Daoy (cell line): ENCODE measurements at places on chromosomes 7 and 10. TPM values are rescaled to one million over a fixed set of nuclear protein-coding genes. Genes with fewer than 3 reads are reported as not detected.

DNA sequence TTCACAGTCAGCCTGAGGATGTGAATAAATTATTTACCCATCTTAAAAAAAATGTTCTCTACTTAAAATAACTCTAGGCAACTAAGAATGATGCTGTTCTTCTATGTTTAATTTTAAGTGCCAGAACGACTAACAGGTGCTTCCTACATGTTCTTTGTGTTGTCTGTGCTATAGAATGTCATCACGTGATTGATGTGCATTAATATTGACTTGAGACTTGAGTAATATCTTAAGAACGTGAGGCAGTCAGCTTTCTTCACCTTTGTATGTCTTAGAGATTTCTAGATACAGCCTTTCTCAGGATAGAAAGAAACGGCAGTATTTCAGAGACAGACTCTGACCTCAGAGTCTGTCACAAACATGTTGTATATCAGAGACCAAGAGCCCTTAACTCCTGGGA is 274.6 kb downstream of the KCND2 start:
- no peak for DNase-seq

GRCh38 chr10:97224483-97225435 is 39.0 kb upstream of the SLIT1 start:
- DNase-seq, result no peak

GRCh38 chr10:82827901-82828300 is 952.9 kb downstream of the NRG3 start:
- no peak for DNase-seq

DNA sequence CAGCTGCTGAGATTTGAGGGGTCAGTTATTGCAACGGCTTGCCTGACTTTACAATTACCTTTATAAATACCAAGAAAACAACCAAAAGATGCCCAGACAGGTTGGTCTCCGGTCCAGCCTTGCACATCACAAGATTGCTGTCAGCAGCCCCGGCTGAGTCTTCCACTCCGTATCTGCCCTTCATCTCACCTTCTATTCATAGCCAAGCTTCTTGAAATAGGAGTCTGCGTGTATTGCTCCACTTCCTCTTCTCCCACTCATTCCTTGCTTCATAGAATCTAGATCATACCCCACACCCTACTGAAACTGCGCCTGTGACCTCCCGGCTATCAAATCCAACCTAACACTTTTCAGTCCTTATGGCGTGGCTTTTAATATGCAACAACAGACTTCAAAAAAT is 31.1 kb upstream of the USP6NL start:
- no peak for DNase-seq

DNA sequence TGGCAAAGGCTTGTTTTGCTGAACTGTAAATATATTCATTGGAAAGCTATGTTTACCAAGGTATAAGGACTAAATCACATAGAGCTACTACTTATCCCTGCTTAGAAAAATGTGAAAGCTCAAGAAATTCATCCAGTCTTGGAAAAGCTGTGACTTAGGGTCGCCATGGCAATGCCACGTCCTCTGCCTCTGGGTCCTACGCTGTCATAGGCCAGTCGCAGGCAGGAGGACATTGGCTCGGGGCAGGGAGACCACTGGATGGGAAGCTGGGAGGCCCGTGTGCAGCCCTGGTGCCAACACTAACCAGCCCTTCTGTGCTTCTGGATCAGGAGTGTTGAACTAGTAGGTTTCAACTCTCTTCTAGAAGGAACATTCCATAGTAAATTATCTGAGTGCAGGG is 67.3 kb upstream of the PDZD8 start:
- peak; percentile 72 for DNase-seq

DNA sequence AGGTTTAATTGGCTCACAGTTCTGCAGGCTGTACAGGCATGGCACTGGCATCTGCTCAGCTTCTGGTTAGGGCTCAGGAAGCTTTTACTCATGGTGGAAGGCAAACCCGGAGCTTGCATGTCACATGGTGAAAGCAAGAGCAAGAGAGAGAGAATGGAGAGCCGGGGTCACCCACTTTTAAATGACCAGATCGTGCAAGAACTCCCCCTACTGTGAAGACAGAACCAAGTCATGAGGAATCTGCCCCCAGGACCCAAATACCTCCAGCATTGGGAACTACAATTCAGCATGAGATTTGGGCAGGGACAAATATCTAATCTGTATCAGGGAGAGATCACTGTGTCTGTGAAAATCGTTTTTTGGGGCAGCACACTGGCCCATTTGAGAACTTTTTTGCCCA is 110.0 kb upstream of the MYO3A start:
- DNase-seq, result no peak

GRCh38 chr10:78332012-78332411 is 298.3 kb downstream of the RPS24 start:
- no peak for DNase-seq

DNA sequence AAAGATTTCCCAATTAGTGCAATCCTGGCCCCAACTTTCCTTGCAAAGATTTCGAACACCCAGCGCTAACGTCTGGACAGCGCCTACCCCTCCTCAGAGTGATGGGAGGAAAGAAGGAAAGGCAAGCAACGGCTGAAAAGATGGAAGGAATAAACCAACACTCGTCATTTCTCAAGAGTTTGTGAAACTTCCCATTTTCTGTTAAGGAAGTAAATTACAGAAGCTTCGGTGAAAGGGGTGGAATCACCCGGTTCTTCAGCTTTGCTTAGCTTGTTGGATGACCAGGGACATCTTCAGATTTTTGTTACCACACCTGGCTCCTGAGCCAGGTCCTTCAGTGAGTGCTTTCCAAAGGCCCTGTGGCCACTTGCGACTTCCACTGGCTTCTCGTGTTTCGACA is 313.1 kb downstream of the SKIDA1 start:
- DNase-seq, result no peak

DNA sequence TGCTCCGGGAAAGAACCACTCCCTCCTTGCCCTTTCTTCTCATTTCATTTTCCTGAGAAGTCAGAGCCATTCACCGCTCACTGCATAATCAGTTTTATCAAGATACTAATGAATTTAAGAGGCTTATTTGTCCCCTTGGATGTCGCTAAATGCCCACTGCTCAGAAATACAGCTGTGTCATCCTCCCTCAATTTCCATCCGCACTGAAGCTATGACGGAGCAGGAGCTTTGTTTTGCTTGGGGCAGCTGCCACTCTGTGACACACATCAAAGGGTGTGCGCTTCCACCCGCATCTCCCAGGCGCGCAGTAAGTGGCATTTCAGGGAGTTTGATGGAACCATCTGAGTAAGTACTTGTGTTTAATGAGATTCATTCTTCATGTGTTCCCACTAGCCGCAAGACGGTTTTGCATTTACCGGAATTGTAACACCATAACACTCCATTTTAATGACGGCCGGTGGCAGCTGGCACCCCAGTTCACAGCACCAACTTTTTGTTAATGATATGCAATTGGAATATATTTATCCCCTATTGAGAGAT is 103.8 kb upstream of the PARD3 start:
- no peak for DNase-seq

GRCh38 chr7:128236924-128237586 is 4.0 kb upstream of the LEP start:
- DNase-seq, result peak; percentile 91

- no peak for DNase-seq
Observed at GRCh38 chr10:3090388-3090787, 23.0 kb downstream of the PFKP start.

DNA sequence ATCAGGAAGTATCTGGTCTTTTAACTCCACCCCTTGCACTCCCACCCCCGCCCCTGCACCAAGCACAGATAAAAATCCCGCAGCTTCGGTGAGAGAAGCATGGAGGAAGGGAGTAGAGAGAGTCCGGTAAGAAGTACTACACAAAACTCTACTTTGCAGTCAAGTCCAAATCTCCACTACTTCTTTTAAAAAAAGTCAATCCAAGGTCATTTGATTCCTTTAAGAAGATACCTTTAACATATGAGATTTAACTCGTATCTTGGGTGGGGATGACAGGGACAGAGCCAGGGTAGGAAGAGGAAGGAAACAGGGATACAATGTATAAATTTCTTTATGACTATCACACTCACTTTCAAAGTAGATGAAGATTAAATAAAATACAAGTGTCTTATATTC is 132.1 kb downstream of the NRBF2 start:
- DNase-seq, result peak; percentile 45

GRCh38 chr7:44802418-44803025 is 6.0 kb downstream of the PPIA start:
- DNase-seq, result no peak

DNA sequence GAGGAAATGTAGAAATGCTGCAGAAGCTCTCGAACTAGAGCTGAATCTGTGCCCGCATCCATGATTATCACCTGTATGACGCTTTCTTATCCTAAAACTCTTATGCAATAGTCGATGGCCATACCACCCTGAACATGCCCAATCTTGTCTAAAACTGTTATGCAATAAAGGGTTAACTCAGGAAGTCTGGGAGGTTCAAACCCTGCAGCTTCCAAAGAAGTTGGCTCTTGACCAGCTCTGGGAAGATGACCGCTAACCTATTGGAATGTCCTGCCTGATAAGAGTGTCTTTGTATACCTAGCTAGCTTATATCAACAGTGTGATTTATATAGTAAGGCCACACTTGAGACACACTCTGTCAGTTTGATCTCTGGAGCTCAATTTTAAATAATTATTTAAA is 3.4 kb upstream of the C10orf88 start:
- peak; percentile 12 for DNase-seq

DNA sequence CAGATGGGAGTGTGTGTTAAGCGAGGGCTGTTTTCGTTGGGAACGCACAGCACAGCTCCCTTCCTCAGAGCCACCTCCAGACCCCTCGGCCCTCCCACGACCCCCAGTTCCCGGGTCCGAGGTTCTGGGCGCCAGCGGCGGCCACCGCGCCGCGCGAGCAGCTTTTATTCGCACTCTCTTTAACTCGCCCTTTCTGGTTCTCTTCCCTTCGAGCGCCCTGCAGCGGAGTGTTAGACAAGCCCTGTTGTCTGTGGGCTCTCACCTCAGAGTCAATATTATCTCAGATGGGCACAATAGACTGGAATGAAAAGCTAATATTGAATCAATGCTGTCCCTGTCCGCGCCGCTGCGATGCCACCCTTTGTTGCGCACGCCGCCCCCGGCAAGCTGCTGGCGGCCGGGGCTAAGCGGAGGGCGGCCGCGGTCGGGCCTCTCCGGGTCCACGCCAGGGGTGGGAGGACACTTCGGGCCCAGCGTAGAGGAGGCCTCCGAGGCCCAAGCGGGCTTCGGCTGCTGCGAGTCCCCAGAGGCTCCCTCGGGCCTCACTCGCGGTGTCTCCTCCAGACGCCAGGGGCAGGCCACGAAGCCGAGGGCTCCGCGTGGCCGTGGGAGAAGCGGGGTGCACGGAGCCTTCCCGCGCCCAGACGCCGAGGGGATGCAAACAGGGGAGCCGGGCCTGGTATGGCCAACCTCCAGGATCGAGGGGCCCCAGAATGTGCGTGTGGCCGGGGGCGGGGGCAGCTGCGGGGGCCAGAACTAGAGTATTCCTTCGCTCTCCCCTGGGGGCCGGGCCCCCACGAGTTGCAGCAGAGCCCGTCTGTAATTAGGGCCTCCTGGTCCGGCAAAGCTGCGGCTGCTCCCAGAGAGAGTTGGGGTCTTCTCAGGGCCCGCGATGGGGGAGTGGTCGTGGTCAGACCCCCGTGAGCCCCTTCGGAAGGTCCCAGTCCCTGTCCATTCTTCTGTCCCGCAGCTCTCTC is 7.9 kb upstream of the EMX2 start:
- no peak for DNase-seq

DNA sequence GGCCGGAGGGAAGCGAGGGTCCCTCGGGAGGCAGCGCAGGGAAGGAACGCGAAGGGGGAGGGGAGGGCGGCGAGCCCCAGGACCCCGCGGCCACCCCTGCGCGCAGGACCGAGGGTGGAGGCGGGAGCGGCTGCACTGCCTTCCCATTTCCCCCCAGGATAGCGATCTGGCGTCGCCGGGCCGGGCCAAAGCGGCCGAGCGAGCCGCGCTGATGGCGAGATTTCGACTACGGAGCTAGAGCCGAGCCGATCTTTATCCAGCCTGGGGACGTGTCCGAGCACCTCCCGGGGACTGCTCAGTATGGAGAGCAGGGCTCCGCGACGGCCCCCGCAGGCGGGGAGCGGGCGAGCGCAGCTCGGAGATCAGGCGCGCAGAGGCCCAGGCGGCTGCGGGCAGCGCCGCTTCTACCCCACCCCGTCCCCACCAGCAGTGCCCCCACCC is 590 bp upstream of the CRTAC1 start:
- no peak for DNase-seq

- no peak for DNase-seq
Observed at GRCh38 chr10:78170026-78170475, 136.4 kb downstream of the RPS24 start.

- no peak for DNase-seq
Observed at GRCh38 chr10:132648851-132649528, 111.4 kb downstream of the INPP5A start.

DNA sequence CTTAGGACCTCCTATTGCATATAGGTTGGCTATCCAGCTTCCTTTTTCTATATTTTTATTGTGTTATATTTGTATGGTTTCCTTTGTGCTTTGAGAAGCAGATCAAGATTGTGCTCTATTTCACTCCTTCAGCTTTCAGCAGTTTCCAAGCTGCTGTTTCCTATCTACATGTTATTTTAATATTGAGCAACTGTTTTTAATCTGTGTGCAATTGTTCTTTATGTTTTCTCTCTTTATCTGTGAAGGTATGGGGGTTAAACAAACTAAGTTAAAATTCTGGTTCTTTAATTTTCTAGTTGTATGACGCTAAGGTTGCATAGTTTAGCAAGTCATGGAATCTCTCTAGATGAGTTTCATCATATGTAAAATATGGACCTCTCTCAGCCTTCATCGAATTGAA is 251.0 kb downstream of the GPR158 start:
- no peak for DNase-seq

GRCh38 chr7:77822269-77822668 is 23.7 kb downstream of the PHTF2 start:
- DNase-seq, result no peak

- no peak for DNase-seq
Observed at GRCh38 chr10:72275351-72276012, 1.8 kb downstream of the DDIT4 start.

DNA sequence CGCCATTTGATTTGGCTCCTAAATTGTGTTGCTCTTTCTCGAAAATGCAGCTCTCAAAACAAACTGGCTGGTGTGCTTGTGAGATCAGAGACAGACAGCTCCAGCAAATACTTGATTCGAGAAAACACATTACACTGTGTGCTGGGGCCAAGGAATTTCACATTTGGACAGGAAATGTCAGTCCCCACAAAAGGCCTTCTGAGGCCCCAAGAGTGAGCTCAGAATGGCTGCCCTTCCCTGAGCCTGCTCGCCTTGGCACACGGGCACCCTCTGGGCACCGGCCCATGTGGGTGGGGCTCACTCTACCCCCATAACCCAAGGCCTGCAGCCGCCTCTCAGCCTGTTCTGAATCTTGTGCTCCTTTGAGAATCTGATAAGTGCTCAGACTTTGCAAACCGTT is 13.9 kb upstream of the HSPA12A start:
- no peak for DNase-seq

ASB4 gene
- 0.06 TPM in 1 of 2 replicates, not detected in the other for total RNA-seq

SYCE1 gene
- total RNA-seq, result 0.80 TPM in 1 of 2 replicates, not detected in the other

PLEKHS1 gene
- total RNA-seq, result not detected in 2 replicates

GPC2 gene
- 10.9 and 16.7 TPM in 2 replicates for total RNA-seq

GPR15LG gene
- not detected in 2 replicates for total RNA-seq

DNAAF5 gene
- 46.3 and 56.7 TPM in 2 replicates for total RNA-seq

GDF2 gene
- not detected in 2 replicates for total RNA-seq

SLC13A1 gene
- not detected in 2 replicates for total RNA-seq

YKT6 gene
- 224 and 232 TPM in 2 replicates for total RNA-seq

AGFG2 gene
- total RNA-seq, result 16.9 and 19.1 TPM in 2 replicates

MALRD1 gene
- not detected in 2 replicates for total RNA-seq

ELN gene
- total RNA-seq, result 0.06 and 0.23 TPM in 2 replicates

TMEM229A gene
- total RNA-seq, result not detected in 2 replicates

TMEM270 gene
- total RNA-seq, result 0.69 and 1.5 TPM in 2 replicates

DRGX gene
- total RNA-seq, result not detected in 2 replicates

CCDC186 gene
- total RNA-seq, result 8.4 and 14.1 TPM in 2 replicates
